Fibroblast of skin of left quadriceps (primary cell): ENCODE measurements at places on chromosomes 1 and 21.

DNA sequence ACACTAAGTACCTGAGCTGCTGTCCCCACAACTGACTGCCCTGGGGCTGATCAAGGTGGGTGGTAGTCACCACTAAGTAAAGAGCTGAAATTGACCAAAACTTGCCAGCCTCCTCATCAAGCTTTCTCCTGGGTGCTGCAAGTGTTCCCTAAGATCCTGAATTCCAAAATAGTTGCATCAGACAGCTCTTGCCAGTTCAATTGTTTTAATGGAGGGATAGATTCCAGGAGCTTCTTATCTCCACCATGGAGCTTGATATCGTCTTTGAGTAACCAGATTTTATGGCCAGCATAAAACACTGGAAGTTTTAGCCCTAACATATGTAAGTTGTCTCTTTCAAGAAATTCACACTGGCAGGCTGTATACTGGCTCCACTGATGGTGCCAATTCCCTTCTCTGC lies 90.3 kb downstream of the NID1 start:
- no peak for DNase-seq

GRCh38 chr1:197868751-197869489 lies 33.5 kb upstream of the C1orf53 start:
- DNase-seq, result peak; percentile 34

GRCh38 chr21:42375966-42376337 lies 9.6 kb upstream of the TFF1 start:
- DNase-seq, result no peak

GRCh38 chr21:36551321-36551720 lies 71.4 kb upstream of the CLDN14 start:
- no peak for DNase-seq

DNA sequence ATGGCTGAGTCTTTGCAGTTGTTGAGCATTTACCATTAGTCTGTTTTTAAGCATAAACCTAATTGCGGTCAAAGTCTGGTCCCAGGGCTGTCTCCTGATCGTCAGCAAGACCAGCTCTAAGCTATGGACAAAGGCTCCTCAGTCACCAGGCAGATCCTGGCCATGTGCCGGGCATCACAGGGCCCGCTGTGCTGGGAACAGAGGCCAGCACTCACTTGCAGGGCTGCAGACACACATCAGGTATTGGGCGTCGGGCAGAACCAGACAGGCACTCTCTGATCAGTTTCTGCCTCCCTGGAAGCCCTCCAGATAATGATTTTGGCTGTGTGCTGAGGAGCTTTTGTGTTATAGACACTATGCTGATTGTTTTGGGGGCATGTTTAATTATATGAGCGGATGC lies 26.6 kb downstream of the TMEM51 start:
- DNase-seq, result no peak

DNA sequence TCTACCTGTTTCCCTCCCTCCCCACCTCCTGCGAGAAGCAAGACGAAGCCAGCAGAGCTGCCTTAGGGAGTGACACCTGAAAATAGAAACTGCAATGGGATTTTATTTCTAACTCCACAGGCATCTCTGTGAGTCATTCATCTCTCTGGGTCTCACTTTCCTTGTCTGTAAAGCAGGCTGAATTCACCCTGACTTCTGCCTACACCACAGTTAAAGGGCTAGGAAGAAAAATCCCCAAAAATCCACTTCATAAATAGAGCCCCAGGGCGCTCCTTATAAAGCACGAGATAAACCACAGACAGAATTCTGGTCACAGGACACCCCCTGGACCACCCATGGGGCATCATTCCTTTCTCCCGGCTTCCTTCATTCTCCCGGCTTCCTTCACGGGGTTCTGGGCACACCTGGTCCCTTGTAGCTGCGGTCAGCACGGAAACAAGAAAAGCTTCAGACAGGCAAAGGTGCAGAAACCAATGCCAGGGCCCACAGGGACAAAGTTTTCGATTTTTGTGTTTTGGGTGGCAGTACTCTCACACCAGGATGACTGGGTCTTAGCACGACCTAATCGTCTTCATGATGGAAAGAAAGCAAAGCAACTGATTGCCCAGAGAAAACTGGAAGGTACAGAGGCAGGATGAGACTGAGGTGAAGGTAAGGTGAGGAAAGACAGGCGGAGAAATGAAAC lies 2.8 kb upstream of the H6PD start:
- DNase-seq, result no peak

DNA sequence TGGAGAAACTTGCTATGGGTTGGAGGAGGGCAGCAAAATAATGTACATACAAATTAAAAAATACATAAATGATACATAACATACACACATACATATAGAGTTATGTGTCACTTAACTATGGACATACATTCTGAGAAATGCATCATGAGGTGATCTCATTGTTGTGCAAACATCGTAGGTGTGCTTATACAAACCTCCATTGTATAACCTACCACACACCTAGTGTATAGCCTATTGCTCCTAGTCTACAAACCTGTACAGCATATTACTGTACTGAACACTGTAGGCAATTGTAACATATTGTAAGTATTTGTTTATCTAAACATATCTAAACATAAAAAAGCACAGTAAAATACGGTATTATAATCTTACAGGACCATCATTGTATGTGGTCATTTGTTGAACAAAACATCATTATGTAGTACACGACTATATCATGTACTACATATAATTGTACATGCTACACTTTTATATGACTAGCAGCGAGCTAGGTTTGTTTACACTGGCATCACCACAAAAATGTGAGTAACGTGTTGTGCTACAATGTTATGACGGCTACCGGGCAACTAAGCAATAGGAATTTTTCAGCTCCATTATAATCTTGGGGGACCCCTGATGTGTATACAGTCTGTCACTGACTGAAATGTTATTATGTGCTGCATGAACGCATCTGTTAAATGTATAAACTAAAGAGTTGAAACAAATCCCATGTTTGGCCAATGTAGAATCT lies 35.5 kb downstream of the ITGB3BP start:
- no peak for DNase-seq

DNA sequence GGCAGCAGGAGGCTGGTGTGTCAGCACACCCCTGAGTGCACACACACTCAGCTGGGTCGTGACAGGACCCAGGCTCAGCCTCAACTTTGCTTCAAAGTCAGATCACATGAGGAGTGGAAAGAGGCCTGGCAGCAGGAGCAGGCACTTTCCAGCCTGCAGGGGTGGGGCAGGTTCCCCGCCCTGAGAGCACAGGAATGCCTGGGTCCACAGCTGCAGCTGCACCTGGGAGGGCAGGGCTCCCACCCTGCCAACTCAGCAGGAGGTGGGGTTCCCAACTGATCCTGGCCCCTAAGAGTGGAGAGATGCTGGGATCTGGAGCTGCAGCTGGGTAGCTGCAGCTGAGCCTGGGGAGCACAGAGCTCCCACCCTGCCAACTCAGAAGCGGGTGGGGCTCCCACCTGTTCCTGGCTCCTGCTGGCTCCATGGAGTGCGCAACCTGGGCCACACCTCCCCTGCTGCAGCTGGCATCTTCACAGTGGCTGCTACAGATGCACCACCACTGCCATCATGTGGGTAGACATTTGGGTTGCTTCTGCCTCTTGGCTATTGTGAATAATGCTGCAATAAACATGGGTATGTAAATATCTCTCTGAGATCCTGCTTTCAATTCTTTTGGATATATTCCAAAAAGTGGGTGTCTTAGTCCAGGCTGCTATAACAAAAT lies 415.4 kb downstream of the TTLL7 start:
- DNase-seq, result no peak
